ENCODE measurements at places on chromosomes 4 and X. TPM values are rescaled to one million over a fixed set of nuclear protein-coding genes. Genes with fewer than 3 reads are reported as not detected.

The SPANXA2 gene
- not detected for total RNA-seq

The GAGE12H gene
- total RNA-seq: not detected

The NKX6-1 gene
- total RNA-seq: under 0.01 TPM

The VCX2 gene
- not detected for total RNA-seq

The AFP gene
- not detected for total RNA-seq

The GABRB1 gene
- total RNA-seq: not detected

The IL13RA1 gene
- 44.8 TPM for total RNA-seq

The TIMM8A gene
- 5.5 TPM for total RNA-seq

The SMARCA1 gene
- 18.0 TPM for total RNA-seq

The SPON2 gene
- total RNA-seq: 267 TPM

The BLTP1 gene
- 80.8 TPM for total RNA-seq
